ENCODE measurements at places on chromosomes 3 and 15.

DNA sequence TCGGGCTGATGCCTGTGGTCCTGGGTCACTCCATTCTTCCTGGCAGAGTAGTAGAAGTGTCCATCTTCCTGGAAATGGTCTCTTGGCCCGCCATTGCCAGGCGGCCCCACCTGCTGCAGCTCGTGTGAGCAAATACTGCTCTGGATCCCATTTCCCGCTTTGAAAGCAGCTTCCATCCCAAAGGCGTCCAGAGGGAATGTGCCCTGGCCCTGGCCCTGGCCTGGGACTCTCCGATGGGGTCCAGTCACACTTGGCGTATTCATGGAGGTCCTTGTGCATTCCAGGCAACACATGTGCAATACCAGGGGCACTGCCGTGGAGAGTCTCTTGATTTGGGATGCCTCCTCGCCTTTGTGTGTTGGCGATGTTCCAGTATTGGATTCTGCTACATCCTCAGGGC, 111.1 kb downstream of the SNRPN start:
- DNase-seq = no peak

DNA sequence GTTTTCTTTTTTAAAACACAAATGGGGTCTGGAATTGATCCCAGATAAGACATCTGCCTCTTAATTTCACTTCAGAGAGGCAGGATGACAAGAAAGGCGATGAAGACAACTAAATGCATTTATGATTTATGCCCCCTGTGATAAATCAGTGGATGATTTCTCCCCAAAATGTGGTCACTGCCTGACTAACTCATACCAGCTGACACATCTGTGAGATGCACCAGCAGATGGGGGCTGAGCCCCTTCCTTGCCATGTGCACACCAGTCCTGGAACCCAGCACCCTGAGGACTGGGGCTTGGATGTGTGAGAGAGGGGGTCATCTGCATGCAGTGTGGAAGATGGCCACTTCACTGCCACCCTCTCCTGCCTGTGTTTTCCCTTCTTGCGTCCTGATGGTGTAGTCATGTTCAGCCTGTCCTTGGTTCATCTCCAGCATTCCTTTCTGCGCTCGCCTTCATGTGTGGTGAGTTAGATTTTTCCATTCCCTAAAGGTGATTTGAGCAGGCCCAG, 264.3 kb downstream of the LRTM1 start:
- DNase-seq = no peak

DNA sequence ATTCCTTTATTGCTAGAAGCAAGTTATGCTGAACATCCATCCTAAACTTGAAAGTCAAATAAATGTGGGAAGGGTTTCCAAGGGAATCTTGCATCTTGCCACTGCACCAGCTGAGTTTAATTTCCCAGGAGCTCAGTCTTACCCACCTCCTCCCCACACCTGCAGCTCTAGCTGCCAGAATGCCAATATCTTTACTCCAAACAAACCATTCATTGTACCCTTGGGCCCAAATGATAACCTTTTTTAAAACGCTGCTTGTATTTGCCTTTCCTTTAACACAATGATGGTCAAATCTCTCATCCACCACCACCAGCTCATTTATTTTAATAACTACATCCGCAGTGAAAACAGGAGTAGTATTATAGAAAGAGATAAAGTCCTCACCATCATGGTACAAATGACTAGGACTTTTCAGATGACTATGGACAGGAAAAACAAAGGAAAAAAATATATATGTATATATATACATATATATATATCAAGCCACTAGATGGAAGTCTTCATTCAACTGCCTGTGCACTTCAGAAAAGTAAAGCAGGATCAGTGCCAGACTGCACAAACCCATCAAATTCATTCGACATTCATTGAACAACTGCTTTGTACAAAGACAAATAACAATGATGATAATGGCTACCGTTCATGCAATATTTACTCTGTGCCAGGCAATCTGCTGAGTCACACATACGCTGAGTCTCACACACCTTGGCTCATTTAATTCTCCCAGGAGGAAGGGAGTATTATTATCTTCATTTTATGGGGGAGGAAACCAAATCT, 44.0 kb downstream of the BFSP2 start:
- no peak for DNase-seq

DNA sequence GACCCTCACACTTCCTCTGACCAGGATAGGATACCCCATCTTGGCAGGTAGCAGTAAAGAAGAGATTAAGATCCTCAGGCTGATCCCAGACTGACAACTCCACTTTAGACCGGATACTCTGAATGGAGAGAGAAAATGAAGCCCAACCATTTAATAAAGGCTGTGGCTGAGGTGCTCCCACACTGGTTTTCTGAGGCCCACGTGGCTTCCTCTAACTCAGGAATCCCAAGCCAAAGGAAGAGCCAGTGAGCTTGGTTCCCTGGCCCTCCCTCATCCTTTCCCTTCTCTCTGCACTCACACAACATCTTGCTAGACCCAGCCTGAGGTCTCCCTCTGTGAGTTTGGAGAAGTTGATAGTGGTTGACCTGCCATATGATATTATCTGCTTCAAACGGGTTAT, 78.1 kb downstream of the ITGB5 start:
- no peak for DNase-seq

DNA sequence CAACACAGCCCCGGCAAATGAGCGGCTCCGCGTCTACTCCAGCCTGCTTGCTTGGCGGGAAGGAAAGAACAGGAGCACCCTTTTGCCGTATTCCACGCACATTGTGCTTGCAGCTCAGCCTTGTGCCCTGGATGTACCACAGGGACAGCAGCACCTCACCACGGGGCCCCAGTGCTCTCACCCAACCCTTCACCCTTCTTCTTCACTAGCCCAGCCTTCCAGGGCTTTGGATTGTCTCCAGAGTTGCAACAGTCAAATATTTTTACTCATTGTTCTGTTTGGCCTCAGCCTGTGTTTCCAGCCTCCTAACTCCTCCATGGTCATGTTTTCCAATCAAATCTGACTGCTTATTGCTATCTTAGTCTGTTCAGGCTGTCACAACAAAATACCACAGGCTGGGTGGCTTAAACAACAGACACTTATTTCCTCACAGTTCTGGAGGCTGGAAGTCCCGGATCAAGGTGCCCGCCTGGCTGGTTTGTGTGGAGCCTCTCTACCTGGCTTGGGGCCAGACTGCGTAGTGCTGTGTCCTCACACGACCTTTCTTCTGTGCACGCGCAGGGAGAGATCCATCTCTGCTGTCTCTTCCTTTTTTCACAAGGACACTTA, 79.2 kb upstream of the ABHD17C start:
- DNase-seq = no peak

DNA sequence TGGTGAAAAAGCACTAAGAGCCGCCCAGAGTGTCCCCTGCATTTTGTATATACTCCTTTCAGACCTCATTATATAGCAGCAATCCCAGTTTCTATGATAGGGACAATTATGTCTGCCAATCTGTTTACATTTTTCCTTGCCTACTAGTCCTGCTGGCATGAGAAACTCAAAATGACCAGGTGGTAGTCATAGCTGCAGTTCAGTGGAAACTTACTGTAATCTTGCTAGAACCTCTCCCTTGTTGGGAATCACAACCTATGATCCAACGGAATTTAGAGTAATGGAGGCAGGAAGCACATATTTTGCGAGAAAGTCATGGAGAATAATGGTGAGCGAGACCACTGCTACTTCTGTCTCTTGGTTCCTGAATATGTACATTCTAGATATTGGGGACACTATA, 28.6 kb upstream of the MINAR1 start:
- no peak for DNase-seq

DNA sequence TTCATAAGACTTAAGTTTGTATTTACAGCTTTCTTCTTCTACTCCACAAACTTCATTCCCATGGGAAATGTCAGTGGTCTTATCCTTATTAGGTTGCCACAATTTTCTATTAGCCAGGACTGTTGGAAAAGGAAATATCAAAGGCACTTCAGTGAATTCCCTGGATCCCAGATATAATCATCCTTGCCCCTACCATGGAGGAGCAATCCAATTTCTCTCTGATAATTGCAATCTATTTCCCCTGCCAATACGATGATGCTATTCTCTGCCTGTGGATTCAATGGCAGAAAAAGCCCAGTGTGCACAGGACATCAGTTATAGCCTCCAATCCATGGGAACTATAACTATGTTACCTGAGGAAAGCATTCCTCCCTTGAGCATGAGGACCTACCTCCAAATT, 536.4 kb upstream of the UBE2E2 start:
- DNase-seq = no peak

- no peak for DNase-seq
Observed at GRCh38 chr15:90178468-90179435, 22.4 kb upstream of the SEMA4B start.

DNA sequence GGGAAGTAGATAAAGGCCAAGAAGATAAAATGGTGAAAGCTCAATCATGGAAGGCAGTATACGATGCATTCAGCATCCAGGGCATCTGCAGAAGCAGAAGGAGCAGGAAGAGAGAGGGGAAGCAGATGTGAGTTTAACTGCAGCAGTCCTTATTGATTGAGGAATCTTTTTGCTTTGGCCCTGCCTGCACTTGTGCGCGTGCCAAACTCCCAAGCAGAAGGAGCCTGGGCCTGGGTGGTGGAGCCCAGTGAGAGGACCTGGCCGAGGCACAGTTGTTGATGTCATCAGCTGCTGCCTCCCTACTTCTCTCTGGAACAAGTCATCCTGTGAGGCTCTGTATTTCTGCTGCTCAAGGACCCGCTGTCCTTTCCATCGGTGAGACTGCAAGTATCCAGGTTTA, 65.5 kb upstream of the ROPN1 start:
- no peak for DNase-seq

DNA sequence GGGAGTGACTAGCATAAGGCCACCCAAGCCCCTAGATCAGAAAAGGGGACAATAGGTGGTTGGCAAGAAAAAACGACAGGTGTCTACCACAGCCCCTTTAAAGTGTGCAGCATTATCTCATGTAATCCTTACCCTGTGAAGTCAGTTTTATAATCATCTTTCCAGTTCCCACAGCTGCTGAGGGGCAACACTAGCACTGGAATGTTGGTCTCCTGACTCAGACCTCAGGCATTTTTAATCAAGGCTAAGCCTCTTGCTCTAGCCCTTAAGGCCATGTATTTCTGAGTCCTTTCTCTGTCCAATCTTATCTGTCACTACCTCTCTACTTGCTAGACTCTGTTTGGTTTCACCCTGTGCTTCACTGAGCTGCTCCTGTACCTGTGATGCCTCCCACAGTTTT, 171.7 kb downstream of the TLE3 start:
- DNase-seq = no peak

DNA sequence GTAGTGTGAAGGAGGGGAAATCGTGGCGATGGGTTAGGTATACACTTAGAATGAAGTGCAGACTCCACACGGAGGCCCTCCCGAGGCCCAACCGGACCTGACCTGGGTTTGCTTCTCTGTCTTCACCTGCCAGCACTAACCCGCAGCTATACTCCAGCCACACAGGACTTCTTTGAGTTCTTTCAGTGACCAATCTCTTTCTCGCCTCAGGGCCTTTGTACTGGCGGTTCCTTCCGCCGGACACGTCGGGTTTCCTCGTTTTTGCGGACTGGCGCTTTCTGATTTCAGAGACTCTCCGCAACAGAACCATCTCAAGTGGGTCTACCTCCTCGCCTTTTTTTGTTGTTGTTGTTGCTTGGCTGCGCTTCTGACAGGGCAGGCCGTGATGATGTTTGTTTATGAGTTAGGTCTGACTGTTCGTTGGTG, at the start of gene NEIL1:
NEIL1 (plus strand) TSS at position 244 of the 426 bp plus-strand sequence. CDS start 1,867 bp downstream, outside the sequence.
- DNase-seq = no peak

DNA sequence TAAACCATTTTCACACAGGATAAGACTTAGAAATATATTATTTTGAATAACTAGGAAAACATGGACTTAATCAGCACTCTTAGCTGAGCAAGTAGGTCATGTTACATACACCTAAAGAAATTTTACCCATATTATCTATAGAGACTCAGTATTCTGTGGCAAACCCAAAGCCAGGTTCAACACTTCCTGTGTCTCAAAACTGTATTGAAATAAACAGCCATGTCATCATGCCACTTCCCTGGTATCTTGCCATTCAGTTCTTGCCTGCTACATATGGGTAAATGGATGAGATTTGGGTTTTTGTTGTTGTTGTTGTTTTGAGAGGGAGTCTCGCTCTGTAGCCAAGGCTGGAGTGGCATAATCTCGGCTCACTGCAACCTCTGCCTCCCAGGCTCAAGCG, 141.5 kb upstream of the PLXND1 start:
- no peak for DNase-seq

DNA sequence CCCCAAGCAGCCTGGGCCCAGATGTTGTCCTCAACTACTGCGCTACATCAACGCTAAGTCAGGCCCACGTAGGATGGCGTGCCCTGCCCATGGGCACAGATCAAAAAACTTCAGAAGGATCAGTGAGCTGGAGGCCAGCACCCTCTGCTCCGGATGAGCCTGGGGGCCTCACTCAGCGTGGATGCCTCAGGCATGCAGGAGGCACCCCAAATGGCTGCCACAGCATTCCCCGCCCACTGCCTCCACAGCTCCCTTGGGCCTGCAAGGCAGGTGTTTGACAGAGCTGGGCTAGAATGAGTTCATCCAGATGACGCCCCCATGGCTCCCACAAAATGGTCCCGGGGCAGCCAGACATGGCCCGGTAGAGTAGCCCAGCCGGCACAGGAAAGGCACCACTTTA, 7.1 kb downstream of the ATP2B2 start:
- DNase-seq = no peak

GRCh38 chr15:29800491-29801366, 21.5 kb downstream of the TJP1 start:
- DNase-seq = no peak

DNA sequence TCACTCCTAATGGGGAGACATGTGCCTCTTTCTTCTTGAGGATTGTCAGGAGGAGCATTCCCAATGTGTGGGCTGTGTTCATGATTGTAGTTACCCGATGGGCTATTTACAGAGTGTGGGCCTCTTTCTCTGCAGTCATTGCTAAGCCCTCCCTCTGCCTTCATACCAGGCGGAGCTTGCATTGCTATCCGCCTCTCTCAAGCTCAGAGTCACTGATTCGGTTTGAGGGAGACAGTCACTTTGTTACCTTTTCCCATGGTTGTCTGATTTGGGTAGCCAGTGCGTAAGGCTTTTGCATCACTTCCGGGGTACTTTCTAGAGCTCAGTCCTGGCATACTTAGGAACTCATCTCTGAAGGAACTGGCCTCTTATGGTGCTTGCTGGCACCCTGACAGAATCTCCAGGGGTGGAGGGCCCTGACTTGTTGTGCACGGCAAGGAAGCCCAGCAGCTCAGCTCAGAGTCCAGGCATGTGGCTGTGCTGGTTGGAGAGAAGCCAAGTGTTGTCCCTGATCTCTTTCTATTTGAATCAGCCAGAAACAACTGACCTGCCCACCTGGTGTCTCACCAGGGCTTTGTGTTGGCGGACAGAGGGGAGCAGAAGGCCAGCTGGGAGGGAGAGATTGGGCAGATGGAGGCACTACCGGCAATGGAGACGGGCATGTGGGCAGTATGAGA, 79.8 kb downstream of the EPHB1 start:
- no peak for DNase-seq

All from stimulated activated CD4-positive, alpha-beta T cell treated with anti-CD3 and anti-CD28 coated beads, Interleukin-1b, Interleukin-23, amount 100 ng/mL, for 24 hours (primary cell).